ENCODE measurements at places on chromosomes 3 and 15. TPM values are rescaled to one million over a fixed set of nuclear protein-coding genes. Genes with fewer than 3 reads are reported as not detected.

DNA sequence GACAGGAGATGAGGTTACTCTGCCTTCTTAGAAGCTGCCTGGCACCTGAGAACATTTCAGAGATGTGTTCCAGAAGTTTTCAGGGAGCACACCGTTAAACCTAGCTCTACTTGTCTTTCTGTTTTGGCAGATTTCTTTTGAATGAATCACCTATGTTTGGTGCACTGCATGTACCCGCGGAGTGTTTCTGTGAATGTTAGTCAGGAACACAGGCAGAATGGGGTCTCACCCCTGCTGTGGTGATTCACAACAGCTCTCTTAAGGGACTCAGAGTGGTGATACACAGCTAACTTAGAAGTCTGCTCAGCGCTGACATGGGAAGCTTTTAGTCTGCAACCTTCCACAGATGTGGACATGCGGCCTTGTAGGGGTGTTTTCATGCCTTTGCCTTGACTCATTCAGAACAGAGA, 24.0 kb downstream of the TSEN2 start:
- no peak for DNase-seq

- DNase-seq: no peak
These were observed 12.1 kb downstream of the CHSY1 start for GRCh38 chr15:101239724-101240136.

Gene GOLGB1
- 42.8 TPM for total RNA-seq

DNA sequence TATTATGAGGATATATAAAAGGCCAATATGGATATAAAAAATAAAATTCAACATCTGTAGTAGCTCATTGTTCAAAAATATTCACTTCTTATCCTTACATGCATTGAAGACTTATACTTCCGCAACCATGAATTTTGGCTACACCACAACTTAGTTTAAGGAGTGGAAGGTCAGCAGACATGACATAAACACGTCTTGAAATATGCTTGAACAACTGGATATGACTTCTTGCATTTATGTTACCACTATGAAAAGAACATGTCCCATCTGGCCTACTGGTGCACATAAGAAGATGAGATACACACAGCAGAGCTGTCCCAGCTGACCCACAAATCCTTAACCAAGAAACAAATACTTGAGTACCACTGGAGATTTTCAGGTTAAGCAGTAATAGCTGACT, 52.1 kb downstream of the MYO9A start:
- no peak for DNase-seq

DNA sequence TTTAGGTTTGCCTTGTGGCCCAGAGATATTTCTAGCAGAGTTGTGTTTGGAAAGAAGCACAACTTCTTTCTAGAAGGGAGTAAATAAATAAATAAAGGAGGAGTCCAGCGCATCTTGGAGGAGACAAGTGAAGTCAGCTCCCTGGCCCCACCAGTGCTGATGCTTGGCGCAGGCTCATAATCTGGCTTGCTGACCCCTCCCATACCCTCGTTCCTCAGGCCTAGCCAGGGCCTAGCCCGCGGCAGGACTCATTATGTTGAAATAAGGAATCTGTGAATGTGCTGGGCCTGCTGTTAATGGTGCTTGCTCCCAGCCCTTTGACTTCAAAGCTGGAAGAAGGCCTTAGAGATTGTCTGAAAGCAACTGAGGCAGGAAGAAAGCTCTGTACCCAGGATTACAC, 3.1 kb downstream of the ZNF710 start:
- DNase-seq: no peak

Gene TUSC7
- total RNA-seq: not detected

DNA sequence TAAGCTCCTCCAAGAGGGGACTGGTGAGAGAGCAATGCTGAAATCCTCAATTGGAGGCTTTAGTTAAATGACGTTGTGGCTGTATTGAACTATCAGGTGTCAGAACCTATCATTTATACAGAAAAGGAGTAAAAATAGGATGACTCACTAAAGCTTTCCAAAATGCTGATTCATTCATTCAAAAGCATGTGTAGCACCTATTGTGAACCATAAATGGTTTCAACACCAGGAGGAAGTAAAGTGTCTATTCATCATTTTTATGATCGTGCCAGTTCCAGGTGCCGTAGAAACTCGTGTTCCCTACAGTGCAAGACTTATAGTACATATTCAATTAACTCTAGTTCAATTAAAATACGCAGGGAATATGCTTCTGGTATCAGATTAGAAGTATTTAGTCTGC, 66.5 kb upstream of the ARRDC4 start:
- DNase-seq: no peak

GRCh38 chr3:131381445-131382291, at the start of gene NUDT16:
NUDT16 (plus strand) TSS chr3:131381774; CDS start chr3:131381805, 31 bp downstream.
- peak; percentile 100 for DNase-seq

- no peak for DNase-seq
These were observed 2.7 kb downstream of the KLHL40 start for GRCh38 chr3:42688016-42688415.

DNA sequence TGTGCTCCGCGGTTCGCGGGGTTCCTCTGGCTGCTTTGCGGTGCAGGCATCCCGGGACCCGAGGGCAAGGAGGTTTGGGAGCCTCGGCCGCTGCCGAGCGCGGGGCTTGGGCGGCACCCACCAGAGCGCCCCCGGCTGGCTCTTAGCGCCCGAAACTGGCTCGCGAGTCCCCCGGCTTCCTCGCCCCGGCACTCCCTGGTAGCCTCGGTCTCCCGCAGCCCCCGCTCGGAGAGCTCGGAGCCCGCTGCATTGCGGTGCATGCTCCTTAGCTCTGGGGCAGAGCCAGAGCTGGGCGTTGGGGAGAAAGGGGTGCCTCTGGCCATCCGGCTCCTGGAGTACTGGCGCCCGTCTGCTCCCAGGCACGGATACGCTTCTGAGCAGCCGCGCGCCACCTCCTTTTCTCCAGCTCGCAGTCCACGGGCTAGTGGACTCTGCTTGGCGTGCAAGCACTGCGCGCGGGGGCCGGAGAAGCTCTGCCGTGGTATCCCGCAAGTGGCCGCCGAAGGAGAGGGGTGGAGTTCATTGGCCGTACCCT, 753 bp downstream of the EPHB1 start:
- no peak for DNase-seq

GRCh38 chr15:24761704-24762302, 86.2 kb downstream of the NPAP1 start:
- DNase-seq: no peak

DNA sequence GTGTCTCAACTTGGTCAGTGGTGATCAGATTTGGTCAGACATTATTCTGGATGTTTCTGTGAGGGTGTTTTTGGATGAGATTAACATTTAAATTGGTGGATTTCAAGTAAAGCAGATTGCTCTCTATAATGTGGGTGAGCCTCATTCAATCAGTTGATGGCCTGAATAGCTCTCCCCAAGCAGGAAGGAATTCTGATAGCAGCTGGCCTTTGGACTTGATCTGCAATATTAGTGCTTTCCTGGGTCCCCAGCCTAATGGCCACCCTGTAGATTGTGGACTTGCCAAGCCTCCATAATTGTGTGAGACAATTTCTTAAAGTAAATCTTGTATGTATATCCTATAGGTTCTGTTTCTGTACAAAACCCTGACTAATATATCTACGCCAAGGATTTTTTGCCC, 153.9 kb upstream of the TBL1XR1 start:
- DNase-seq: no peak

- no peak for DNase-seq
These were observed 200.2 kb upstream of the LINGO1 start for GRCh38 chr15:77832874-77833273.

- DNase-seq: no peak
These were observed 6.1 kb downstream of the ANP32A start for GRCh38 chr15:68814596-68814995.

GRCh38 chr3:64122476-64122875, 99.2 kb upstream of the PSMD6 start:
- DNase-seq: no peak

DNA sequence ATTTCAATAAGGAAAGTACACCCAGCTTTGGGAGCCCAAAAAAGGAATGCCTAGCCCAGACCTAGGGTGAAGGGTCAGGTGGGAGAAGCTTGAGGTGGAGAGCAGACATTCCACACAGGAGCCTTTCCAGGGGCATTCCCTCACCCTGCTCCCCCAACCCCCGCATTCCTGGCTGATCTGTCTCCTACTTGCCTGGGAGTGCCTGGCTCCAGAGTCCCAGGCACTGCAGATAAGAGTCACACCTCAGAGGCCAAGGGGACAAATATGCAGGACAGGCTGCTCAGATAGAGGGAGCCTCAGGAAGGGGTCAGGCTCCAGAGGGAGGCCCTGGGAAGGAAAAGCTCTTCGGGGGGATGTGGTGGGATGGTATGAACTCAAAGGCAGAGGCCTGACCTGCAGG, 20.8 kb upstream of the HCN4 start:
- DNase-seq: no peak

DNA sequence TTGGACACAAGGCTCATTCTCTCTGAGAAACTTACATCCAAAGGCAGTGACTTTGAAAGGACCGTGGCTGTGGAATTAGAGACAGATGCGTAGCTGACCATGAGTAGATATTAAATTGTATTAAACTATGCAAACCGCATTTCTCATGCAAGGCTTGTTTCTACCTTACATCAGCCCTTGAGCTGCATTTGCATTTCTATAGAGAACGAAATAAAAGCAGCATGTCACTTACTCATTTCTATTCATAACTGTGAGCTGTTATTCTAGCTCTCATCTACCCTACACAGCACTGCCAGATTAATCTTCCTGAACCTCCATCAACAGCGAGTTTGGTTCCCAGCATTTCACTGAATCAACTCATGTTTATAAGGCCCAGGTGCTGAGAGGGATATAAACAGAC, 72.3 kb downstream of the THSD4 start:
- DNase-seq: no peak

All from lower leg skin (tissue), 4 donors.